ENCODE measurements at places on chromosomes 13 and 19. TPM values are rescaled to one million over a fixed set of nuclear protein-coding genes. Genes with fewer than 3 reads are reported as not detected.

Gene MEIS3
- 0.79 TPM for total RNA-seq

Gene PSG4
- total RNA-seq: not detected

Gene PSG2
- not detected for total RNA-seq

GRCh38 chr13:112452380-112453206, 76.4 kb downstream of the SPACA7 start:
- no peak for DNase-seq

- DNase-seq: no peak
Measured at GRCh38 chr13:80386002-80386401, 45.1 kb upstream of the SPRY2 start.

DNA sequence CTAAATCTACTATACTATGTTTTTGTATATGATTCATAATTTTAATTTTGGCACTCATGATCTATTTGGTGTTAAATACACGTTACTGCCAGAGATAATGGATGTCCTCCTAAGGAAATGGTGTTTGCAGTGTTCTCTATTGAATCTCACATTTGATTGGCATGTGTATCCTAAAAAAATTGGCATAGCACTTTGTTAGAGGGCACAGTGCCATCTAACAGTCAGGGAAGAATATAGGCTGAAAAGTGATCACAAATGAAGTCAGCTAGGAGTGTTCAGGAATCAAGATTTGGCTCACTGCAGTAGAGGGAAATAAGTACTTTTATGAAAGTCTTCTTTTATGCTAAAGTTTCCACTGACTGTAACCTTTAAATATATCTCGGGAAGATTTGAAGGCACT, 624.6 kb downstream of the GPC6 start:
- no peak for DNase-seq

DNA sequence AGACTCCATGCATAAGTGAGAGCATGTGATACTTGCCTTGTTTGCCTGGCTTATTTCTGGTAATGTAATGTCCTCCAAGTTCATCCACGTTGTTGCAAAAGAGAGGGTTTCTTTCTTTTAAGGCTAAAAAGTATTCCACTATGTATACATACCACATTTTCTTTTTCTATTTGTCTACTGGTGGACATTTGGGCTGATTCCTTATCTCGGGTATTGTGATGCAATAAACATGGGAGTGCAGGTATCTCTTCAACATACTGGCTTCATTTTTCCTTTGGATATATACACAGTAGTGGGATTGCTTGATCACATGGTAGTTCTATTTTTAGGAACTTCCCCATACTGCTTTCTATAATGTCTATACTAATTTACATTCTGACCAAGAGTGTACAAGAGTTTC, 49.6 kb upstream of the EBPL start:
- DNase-seq: no peak
